ENCODE measurements at places on chromosomes 4 and X. TPM values are rescaled to one million over a fixed set of nuclear protein-coding genes. Genes with fewer than 3 reads are reported as not detected.

The FAM133A gene
- not detected for total RNA-seq

The TLR6 gene
- total RNA-seq: 1.5 TPM

The DIAPH2 gene
- 9.8 TPM for total RNA-seq

The PNMA6F gene
- total RNA-seq: not detected

The DCAF12L1 gene
- not detected for total RNA-seq

The ABCG2 gene
- 0.97 TPM for total RNA-seq

The CYBB gene
- 20.4 TPM for total RNA-seq

The AR gene
- 25.2 TPM for total RNA-seq

- DNase-seq: no peak
Observed at GRCh38 chr4:117900832-117901231, 133.5 kb upstream of the NDST3 start.

GRCh38 chr4:175385797-175386196 lies 426.3 kb downstream of the GPM6A start:
- no peak for DNase-seq

- no peak for DNase-seq
Observed at GRCh38 chr4:74623041-74623440, 171.3 kb downstream of the BTC start.

DNA sequence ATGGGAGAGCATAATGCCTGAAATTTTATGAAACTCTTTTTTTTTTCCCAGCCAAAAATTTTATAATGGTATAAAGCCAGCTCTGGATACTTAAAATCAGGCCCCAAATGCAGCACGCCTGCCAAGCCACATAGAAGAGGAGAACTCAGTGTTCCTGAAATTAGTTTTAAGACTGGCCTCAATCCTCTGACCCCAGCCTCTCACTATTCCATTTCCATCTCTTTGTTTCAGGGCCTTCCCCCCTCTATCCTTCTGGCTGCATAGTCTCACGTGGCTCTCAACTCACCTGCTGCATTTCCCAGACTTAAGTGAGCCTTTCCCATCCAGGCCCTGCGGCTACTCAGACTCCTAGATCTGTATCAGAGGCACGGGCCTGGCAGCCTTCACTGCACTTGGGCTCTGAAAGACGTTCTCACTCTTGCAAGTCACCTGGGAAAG lies 5.2 kb upstream of the CBR4 start:
- DNase-seq: peak; percentile 47

DNA sequence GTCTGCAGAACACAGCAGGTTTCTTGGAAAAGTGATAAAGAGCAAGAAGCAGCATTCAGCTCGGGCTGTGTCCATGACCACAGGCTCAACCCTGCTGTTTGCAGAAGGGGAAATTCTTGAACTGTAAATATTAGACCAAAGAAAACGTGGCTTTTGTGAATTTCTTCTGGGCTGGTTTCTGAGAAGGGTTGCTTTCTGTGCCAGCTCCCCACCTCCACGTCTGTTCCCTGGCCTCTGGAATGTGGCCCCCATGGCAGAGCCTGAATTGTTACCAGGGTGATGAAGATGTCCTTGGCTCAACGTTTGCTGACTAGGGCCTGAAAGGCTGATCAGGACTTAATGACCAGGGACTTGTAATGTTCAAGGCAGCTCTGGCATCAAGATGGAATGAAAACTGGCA lies 116.0 kb downstream of the CPEB2 start:
- DNase-seq: no peak

- no peak for DNase-seq
Observed at GRCh38 chr4:9937078-9937477, 84.2 kb downstream of the SLC2A9 start.

GRCh38 chr4:183633476-183634400 lies 25.2 kb downstream of the RWDD4 start:
- no peak for DNase-seq

DNA sequence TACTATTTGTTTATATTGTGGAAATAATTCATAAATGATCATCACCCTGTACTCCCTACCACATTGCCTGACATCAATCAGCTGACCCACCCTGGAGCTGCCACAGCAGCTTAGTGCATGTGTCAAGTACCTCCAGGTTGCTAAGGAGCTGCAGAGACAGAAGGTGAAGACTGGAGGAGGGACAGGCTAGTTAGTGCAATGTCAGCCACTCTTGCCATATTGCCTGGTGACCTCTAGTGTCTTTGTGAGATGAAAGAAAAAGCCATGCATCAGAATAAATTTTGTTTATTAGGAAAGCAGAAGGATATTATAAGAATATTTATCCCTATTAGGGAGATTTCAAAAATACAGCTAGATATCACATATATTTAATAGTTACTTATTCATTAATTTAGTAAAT lies 243.9 kb upstream of the FAT4 start:
- no peak for DNase-seq

DNA sequence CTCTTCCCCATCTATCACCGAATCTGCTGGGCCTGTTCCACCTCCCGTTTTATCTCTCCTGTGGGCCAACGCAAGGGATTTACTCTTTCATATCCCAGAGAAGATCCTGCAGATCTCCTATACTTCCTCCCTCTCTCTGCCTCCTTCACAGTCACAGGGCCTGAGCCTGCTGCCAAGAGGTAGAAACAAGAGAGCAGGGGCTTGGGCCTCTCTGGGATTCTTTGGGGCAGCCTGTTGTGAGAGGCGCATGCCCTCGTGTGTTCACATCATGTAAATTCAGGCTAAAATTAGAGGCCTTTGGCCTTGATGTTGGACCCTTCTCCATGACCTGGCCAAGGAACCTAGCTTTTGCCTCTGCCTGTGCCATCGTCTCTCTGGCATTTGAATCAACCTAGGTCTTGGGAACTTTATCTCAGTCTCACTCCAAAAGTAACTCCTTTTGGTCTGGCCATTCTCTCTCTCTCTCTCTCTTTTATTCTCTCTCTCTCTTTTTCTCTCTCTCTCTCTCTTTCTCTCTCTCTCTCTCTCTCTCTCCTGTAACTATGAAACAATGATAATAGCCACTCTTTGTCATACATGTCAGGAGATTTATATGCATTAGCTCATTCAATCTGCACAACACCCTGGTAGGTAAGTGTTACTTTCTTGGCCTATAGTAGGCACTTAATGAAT lies 20.0 kb upstream of the EFNB1 start:
- peak; percentile 49 for DNase-seq

DNA sequence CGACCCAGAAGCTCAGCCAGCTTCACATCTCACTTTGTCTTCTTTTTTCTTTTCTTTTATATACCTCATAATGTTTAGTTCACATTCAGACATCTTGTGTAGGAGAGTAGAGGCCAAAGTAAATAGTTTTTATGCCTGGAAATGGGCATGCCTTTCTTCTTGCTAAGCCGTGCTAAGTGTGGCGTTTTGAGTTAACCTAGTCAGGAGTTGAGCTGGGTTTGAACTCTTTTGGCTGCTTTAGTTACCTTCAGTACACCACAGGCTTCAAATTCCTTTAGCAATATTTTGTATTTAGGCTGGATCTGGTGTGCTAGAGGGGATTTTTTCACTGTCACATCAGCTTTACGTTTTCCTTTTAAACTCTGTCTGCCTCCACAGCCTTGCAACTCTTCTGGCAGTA lies 300.8 kb downstream of the ZNF674 start:
- no peak for DNase-seq

DNA sequence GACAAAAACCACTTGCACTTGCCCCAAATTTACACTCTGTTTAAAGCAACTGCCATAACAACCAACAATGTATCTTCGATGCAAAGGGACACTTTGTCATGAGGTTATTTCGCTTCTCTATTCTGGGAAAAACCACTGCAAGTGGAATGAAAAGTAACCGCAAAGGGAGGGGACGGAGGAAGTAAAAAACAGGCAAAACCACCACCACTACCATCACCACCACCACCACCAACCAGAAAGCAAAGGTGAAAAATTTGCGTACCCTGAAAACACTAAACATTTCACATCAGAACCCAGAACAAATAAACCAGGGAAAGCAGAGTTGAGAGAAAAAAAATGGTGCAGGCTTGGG lies 1.2 kb upstream of the N4BP2 start:
- no peak for DNase-seq

DNA sequence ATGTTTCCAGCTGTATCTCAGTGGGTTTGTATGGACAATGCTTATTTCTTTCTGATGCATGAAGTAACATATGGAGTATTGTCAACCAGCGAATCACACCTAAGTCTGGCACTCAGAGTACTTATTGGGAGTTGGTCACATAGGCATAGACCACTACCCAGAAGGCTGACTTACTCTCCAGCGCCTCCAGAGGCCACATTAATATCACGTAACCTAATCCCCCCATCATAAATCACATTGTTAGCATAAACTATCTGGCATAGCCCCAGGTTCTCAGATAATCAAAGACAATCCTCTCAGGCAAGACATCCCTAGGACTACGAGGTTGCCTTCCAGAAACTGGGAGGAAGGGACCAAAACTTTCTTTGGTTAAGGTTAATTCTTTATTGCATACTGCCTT lies 560.5 kb upstream of the PABPC4L start:
- DNase-seq: no peak

DNA sequence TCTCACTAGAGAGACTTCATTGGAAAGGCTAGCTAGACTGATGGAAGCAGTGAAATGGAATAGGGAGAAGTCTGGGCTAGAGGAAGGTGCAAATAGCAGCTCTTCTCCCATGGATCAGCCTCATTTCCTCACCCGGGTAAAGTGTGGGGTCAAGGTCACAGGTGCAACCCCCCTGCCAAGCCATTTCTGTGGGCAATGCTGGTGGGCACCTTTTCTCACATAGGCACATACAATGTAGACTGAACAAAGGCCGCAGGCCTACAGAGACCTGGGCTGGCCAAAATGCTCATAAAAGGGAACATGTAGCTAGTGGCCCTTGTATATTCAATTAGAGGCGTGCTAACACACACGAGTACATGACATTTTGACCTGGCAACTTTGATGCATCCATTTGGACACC lies 71.5 kb upstream of the EFNB1 start:
- DNase-seq: no peak

- no peak for DNase-seq
Observed at GRCh38 chr4:98150092-98150761, 7.0 kb upstream of the STPG2 start.

DNA sequence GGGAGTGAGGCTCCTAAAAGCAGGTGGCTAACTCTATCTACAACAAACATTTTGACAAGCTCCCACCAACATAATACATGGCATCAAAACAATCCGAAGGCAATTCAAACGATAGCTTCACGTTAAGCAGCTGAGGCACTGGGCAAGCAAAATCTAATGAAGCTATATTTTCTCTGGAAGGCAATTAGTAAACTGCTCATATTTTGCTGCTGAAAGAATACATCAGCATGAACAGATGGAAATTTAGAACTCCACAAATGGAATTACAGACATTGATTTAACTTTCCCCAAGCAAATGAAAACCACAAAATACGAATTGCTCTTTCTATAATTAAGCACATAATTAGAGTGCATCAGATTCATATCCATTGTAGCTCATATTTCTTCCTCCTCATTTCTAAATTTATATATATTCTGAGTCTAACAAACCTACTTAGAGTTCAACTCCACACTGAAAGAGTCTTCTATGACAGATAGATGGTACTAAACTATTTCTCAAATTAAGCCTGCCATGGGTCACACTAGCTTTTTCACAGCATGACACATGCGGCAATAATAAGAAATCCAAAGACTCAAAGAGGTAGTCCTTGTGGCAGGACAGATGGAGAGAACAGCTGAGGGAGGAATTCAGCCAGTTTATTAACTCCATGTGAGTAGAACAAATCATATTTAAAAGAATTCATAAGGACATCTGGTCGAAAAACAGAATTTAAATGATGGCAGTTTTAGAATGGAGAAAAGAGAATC lies 305.4 kb downstream of the MAPK10 start:
- DNase-seq: no peak

GRCh38 chrX:41705680-41706374 lies 17.1 kb downstream of the GPR34 start:
- no peak for DNase-seq

DNA sequence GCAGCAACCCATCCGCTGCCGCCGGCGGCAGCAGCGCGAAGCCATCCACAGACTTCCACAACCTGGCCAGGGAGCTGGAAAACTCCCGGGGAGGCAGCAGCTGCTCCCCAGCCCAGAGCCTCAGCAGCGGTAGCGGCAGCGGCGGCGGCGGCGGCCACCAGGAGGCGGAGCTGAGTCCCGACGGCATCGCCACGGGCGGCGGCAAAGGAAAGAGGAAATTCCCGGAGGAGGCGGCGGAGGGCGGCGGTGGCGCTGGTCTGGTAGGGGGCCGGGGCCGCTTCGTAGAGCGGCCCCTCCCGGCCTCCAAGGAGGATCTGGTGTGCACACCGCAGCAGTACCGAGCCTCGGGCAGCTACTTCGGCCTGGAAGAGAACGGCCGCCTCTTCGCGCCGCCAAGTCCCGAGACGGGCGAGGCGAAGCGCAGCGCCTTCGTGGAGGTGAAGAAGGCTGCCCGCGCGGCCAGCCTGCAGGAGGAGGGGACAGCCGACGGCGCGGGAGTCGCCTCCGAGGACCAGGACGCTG lies 4.9 kb downstream of the PRDM8 start:
- DNase-seq: peak; percentile 92

DNA sequence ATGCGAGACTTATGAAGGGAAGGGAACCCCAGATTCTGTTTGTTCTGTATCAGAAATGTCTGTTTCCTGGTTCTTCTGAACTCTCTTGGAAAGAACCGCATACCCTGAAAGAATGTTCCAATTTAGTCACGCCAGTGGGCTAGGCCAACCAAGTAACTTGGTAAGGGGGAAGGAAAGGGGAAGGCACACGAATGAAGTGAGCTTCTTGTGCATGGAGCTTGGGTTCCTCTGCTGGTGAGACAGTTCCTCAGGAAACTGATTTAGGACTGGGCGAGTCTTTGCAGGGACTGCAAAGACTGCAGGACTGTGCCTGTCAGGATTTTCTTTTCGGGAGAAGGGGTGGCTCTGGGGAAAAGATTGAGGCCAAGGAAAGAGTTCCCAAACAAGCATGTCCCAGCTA lies 35.6 kb downstream of the FRMPD3 start:
- no peak for DNase-seq

DNA sequence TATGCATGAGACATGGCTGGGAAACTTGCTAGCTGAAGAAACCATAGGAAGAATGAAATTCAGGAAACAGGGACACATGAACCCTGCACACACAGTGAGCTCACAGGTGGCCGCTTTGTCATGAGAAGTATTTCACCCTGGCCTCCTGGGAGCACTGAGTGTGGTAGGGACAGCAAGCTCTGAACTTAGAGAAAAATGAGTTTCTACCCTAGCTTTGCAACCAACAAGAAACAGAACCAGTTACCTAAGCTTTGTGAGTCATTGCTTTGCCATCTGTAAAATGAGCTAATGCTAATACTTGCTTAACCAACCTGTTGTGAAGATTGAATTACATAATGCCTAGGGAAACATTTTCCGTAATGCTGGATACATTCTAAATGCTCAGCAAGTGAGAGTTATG lies 206.6 kb upstream of the HS3ST1 start:
- DNase-seq: no peak

- no peak for DNase-seq
Observed at GRCh38 chr4:8910100-8910821, 38.6 kb upstream of the HMX1 start.

DNA sequence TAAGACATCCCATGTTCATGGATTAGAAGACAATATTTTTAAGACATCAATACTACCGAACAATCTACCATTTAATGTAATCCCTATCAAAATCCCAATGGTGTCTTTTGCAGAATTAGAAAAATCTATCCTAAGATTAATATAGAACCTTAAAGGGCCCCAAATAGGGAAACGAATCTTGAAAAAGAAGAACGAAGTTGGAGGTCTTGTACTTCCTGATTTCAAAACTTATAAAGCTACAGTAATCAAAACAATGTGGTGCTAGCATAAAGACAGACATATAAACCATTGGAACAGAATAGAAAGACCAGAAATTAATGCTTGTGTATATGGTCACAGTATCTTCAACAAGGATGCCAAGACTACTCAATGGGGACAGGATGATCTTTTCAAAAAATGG lies 42.0 kb downstream of the CENPE start:
- DNase-seq: no peak
